Stimulated activated CD4-positive, alpha-beta T cell treated with anti-CD3 and anti-CD28 coated beads, TNF-alpha, amount 100 ng/mL, for 1 hour (primary cell): ENCODE measurements at places on chromosomes 1 and 21.
A peak's percentile ranks its signal among the peaks of the same experiment; 100 is the strongest.

DNA sequence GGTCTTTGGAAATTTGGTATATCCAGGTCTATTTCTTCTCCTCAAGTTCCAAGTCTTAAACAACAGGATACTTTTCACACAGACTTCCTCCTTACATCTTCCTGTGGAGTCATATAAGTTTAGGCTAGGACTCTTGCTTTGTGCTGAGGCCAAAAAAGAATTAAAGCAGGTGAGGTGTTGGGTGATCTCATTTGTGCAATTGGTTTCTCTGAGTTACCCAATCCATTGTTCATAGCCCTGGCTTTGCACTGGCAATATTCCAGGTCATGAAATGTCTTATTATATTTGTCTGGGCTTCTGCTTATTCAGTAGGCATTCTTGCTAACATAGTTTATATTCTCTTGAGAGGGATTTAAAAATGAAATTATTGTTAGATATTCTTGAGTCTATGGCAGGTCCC is 14.1 kb upstream of the KIAA0040 start:
- no peak for DNase-seq

DNA sequence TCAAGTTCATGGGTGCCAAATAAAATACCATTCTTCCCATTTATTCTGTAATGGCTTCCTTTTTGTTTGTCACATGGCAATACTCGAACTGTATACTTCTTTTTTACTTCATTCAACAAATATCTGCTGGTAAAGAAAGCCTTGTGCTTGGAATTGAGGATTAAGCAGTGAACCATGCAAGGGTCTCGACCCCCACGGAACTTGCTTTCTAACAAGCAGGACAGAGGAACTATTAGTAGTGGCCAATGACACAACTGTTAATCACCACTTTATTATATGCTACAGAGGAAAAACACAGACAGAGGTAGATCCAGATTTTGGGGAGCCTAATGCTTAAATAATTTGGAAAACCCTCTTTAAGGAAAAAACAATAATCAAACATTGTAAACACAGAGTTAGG is 542.2 kb downstream of the DPYD start:
- DNase-seq = no peak

- no peak for DNase-seq
These were observed 51.8 kb downstream of the COQ8A start for GRCh38 chr1:226991920-226992319.

- no peak for DNase-seq
These were observed 110.7 kb downstream of the VPS13D start for GRCh38 chr1:12340544-12340930.

DNA sequence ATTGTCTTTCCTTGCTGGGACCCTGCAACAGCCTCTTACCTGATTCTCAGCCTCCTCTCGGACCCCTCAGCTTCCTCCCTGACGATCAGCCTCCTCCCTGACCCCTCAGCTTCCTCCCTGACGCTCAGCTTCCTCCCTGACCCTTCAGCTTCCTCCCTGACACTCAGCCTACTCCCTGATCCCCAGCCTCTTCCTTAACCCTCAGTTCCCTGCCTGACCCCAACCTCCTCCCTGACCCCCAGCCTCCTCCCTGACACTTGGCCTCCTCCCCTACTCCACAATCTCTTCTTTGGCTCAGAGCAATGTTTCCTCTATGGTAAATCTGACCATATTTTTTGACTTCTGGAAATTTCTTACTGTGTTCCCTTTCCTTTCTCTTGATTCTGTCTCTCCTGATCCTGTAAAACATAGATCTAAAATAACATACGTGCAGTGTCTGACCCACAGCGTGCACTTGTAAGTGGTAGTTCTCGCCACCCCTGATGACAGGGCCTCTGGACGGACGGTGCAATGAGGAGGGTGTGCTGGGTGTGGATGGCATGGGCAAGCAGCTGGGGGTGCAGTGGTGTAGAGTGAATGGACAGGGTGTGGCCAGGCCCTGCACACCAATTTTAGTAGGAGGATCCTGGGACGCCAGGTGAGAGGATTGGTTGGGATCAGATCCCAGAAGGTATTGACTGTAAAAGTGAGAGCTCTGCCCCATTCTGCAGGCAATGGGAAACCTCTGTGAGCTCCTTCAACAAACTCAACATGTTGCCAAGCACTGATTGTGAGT is 264.1 kb downstream of the FOXD2 start:
- DNase-seq = no peak

- DNase-seq = peak; percentile 77
These were observed 977 bp upstream of the C1orf174 start for GRCh38 chr1:3900969-3901529.

DNA sequence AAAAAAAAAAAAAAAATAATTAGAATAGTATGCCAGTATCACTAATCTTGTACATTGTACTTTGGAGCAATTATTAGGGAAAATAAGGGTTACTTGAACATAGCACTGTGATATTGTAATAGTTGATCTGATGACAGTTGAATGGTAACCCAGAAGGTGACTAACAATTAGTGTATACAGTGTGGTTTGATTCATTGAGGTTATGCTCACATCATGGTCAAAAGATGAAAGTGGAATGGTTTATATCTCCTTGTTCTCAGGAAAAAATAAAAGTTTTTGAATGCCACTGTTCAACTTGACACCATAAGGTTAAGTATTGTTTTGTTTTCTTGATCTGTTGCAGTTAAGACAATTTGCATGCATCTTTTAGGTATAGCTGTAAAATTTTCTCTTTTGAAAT is 87.0 kb downstream of the GPR52 start:
- DNase-seq = no peak

DNA sequence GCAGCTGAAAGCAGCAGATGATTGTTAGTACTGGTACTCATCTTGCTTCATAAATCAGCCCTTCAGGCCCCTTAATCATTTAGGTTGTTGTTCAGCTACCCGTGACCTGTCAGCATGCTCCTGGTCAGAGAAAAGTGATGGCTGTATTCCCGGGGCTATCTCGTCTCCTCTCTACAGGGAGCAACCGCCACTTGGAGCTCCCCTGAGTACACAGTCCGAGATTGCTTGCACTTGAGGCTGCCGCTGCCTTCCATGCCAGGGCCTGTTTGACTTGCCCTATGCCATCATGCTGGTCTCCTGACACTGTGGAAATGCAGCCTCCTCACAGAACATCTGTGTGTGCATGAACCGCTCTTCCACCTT is 97.5 kb downstream of the SPATA46 start:
- no peak for DNase-seq

GRCh38 chr1:230705289-230706019 is 8.5 kb downstream of the AGT start:
- DNase-seq = no peak

GRCh38 chr1:54156986-54157385 is 4.2 kb upstream of the CDCP2 start:
- DNase-seq = no peak

DNA sequence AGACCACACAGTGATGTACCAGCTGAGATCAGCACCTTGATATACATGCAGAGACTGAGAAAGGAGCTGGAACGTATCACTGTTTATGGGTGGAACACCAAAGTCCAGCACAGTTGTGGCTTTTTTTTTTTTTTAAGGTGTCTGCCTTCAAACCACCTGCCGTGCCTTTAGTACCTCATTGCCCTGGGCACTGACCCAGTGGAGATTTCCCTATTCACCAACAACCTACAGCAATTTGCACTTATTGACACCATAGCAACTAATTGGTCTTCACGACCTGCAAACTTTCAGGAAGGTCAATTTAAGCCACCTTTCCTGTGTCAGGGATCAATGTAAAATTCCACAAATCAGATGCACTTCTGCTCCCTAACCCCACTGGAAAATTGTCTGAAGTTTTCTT is 181.6 kb upstream of the ADGRL2 start:
- no peak for DNase-seq

DNA sequence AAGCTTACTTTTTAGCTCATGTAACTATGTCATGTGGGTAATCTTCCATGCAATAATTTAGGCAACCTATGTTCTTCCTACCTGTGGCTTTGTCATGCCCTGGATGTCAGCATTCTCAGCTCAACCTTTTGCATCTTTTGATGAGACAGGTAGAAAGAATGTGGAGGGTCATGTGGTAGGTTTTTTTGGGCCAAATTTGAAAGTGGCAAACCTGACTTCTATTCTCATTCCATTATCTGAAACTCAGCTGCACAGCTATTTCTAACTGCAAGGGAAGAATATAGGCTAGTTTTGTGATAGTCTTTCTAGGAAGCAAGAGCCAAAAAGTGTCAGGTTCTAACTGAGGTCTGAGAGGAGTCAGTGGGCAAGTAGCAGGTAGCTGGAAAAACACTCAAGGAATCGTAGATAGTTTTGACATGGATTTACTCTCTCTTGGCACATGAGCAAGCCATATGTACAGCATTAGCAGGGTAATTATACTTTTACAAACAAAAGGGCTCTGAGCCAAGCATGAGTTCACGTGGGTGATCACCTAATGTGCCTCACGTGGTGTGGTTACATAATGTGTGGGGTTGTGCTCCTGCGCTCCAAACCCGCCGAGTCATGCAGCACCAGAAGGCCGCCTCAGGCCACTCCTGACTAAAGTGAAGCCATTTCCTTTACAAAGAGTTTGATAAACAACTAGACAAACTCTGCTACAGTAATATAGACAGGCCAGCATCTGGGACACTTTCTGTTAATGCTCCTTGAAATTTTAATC is 1013.8 kb downstream of the PLA2G4A start:
- DNase-seq = no peak

DNA sequence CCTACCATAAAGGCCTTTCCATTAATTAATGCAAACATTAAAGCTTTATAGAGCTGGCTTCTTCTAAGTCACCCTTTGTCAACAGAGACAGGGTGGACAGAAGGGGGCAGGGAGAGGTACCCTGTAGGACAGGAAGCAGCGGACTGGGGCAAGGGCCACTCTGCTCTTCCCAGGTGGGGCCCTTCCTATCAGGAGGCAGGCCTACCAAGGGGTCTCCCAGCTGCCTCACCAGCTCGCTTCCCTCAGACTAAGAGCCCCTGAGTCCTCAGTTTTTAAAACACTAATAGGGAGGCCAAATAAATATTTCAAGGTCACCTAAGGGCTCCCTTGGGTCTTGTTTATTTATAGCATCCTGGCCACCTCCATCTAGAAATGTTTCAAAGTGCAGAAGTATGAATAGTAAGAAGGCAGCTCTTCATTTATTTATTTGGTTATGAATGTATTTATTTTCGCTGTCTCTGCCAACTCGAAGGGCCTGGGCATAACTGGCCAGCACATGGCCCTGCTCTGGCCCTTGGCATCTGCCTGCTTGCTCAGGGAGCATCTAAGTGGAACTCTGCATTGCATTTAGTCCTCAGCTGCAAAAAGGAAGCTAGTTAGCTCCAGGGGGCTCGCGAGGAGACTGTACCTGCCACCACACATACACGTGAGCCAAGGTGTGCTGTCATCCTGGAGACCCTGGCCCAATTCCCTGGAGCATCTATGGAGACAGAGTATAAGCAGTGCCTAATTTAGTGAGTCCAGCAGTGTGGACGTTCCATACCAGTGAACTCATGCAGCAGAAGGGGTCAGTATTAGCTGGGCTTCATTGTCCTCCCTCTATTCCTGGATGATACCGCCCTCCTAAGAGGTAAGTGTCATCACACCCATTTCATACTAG is 395.1 kb upstream of the VAMP3 start:
- no peak for DNase-seq

DNA sequence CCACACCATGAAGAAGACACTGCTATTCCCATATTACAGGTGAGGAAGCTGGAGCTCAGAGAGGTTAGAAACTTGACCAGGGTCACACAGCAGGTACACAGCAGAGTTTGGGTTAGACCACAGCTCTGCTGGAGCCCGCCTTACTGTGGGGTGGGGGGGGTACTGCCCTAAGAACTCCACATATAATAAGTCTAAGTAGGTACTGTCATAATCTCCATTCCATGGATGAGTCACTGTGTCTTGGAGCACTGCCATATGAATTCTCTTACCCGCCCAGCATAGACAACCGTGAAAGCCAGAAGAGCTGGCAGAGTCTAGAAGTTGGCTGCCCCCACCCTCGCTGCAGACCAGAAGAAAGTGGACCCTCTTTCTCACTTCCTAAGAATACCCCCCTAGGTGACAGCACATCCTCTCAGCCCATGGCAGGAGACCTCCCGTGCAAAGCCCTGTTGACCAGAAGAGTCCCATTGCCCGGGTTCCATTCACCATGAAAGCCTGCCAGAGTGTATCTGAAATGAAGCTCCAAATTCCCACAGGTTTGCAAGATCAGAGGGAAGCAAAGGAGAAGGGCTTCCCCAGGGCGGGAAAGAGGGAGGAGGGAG is 5.2 kb upstream of the PLA2G2D start:
- no peak for DNase-seq

DNA sequence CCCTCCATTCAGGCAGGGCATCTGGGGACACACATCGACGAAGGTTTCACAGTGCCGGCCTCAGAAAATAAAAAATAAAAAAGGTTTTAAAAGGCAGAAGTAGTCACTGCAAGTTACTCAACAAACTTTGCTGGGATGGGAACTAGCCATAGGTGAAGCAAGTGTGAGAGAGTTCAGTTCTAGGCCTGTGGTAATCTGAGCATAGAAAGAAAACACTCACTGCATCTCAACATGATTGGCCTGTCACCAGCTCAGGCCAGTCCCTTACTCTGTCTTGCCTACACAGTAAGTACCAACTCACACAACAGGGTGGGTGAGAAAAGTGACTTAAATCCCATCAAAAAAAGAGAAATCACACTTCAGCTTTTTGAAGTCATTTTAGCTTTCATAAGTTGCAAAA is 30.2 kb upstream of the ADAM30 start:
- no peak for DNase-seq

DNA sequence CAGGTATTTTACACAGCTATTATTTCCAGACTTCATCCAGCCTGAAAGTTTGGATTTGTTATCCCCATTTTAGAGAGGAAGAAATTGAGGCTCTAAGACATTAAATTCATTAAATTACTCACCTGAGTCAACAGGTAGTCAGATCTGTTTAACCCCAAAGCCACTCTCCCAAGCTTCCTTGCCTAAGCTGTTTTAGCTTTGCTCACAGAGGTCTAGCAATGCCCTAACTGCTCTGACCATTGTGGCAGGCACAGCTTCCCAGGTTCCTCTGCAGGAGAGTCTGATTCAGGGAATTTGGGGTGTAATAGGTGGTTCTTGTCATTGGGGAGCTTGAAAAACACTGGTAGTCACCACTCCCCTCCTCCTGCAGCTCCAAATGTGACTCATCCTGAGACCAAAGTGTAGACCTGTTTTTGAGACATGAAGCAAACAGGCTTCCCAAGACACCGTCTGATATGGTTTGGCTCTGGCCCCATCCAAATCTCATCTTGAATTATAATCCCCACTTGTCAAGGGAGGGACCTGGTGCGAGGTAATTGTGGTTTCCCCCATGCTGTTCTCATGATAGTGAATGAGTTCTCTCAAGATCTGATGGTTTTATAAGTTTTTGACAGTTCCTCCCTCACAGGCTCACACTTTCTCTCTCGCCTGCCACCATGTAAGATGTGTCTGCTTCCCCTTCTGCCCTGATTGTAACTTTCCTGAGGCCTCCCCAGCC is 142.8 kb upstream of the DNAH14 start:
- DNase-seq = no peak

DNA sequence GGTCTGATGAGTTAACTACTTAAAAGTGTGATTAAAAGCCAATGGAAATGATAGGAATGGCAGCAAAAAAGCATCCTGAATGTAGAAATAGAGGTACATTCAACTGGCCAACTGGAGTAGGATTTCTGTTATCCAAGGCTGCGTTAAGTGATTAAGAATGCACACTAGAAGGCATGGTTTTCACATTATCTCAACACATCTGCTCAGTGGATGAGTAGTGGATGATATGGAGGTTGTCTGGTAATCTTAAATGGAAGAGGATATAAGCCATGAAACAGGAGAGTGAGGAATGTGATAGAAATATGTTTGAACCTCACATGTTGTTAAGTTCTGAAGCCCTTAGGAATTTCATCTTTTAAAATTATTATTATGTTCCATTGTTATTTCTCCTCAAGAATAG is 839.9 kb downstream of the USP25 start:
- DNase-seq = no peak

GRCh38 chr21:42518626-42519025 is 5.0 kb downstream of the SLC37A1 start:
- no peak for DNase-seq
